ENCODE measurements at places on chromosomes 16 and 17.

DNA sequence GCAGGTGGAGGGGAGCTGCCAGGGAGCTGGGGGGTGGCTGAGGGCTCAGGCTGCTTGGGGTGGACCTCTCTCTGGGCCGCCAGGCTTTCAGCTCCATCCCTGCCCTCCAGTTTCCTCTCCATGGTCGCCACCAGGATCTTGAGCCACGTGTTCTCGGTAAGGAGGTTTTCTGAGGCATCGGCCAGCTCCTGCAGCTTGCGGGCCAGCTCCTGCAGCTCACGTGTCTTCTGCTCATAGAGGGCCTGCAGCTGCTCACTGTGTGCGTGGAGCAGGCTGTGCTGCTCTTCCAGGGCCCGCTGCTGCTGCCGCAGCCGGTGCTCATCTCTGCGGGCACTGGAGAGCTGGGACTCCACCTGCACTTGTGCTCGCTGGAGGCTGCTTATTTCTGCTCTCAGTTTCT, 11.0 kb downstream of the SNN start:
- DNase-seq: no peak

GRCh38 chr16:51337662-51338061, 186.6 kb upstream of the SALL1 start:
- no peak for DNase-seq

DNA sequence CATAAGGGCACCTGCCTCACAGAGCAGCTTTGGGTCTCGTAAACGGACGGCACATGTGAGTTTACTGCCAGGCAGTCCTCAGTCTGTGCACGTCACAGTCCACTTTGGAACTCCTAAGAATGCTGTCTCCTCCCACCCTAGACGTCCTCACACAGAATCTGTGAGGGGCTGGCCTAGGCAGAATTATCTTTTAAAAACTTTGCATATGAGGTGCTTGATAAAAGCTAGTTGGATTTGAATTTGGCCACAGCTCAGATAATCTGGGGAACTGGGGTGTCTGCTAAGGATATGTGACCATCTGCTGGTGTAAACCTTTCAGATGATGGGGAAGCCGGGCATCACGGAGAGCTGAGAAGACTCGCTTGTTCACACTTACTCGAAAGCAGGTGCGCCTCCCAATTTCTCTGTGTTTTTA, 64.4 kb downstream of the METRNL start:
- DNase-seq: no peak

GRCh38 chr16:64858076-64858475, 263.8 kb downstream of the CDH11 start:
- DNase-seq: no peak

- no peak for DNase-seq
Measured at GRCh38 chr16:85378145-85379040, 234.7 kb upstream of the GSE1 start.
